ENCODE measurements at places on chromosomes 1 and 21. TPM values are rescaled to one million over a fixed set of nuclear protein-coding genes. Genes with fewer than 3 reads are reported as not detected.
A peak's percentile ranks its signal among the peaks of the same experiment; 100 is the strongest.

DNA sequence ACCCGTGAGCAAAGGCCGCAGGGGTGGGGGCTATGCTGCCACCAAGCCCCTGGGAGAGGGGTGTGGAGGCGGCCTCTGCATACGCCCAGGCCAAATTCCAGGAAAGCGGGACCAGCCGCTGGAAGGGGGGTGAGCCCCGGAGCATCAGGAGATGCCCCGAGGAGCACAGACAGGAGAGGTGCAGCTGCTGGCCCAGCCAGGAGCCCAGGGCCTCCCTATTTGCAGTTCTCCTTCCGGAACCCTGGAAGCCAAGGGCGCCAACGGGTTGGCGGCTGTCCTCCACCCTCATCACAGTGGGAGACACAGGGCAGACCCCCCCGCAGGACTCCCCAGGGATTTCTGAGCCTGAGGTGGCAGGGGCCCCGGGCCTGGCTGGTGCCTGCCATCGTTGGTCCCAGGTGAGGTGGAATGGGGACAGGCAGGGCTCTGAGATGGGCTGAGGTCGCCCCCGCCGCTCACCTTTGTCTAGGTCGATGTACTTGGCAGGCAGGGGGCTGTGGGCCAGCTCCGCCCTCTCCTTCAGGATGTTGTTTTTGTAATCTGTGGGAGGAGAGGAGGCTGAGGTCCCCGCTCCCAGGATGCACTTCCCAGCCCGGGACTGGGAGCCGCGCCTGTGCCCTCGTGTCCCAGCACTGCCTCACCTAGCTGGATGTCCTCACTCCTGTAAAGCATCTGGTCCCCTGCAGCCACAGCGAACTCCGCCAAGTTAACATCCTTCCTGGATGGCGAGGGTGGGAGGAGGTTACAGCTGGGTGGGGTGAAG is 4.4 kb upstream of the DVL1 start:
- no peak for DNase-seq

The ARID1A gene
- 13.4 TPM for total RNA-seq

GRCh38 chr1:206793620-206794019 is 21.3 kb upstream of the IL10 start:
- no peak for DNase-seq

DNA sequence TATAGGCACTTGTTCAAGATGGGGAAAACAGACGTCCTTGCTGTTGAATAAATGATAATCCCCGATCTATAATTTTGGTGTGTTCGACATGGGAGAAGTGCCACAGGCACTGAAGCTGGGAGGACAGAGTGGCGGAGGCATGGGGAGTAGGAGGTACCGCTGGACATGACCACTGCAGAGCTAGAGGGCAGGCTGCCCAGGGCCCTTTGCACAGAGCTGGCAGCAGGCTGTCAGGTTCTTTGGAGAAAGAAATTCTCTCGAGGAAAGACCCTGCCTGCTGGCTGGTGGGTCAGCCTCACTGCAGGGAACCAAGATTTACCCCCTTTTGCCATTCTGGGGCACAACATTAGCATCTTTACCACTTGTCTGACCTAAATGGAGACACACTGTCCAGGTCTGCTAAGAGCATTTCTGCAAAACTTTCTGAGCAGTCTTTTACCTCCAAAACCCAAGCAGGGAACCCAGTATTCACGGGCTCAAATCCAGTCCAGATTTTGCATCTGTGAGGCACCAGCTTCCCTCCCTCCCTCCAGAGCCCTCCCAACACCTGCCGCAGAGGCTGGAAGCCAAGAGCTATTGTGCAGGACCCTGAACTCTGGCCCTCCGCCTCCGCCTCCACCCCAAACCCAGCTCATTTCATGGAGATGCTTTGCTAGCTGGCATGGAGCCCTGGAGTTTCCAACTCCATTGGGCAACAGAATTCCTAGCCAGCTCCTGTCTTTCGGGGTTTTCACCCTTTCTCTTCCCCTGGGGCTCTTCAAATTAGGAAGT is 142.3 kb downstream of the PLXNA2 start:
- peak; percentile 30 for DNase-seq

GRCh38 chr1:80533775-80534334 is 1266.9 kb upstream of the ADGRL2 start:
- DNase-seq, result no peak

The FAM167B gene
- total RNA-seq, result 4.2 TPM

DNA sequence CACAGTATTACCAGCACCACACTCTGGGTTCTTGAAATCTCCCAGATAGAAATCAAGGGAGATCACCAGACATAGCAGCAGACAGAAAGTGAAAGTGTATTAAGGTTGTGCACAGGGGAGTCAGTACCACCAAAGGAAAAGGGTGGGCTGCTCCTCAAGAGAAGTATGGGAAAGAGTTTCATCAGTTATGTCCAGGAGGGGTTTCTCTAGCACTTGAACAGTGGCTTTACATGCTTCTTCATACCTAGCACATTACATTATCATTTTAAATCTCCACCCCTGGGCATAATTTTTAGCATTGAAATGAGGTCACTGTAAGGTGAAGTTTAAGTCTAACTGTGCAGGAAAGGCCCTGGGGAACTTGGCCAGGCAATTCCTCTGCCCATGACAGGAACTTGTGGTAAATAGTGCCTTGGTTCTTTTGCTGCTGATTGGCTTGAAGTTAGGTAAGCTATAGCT is 601.0 kb downstream of the NUF2 start:
- no peak for DNase-seq

DNA sequence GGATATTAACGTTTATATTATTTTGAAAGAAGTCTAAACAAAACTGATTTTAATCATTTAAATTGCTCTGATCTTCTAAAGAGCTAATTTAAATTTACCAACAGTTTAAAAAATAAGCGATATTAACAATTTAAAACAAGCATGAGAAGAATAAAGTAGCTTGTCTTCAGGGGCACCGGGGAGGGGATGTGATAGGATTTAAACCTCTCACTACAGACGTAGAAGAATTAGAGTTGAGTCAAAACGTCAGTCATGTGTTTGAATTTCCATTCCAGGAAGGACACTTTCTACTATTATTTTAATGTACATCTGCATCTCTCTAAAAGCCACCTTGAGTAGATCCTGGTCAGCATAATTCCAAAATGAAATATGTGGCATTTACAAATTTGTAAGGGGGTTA is 58.2 kb upstream of the TPTE start:
- no peak for DNase-seq

Data from GM23248 (cell line).